CD4-positive, CD25-positive, alpha-beta regulatory T cell (primary cell): ENCODE measurements at places on chromosomes 13 and 19. TPM values are rescaled to one million over a fixed set of nuclear protein-coding genes. Genes with fewer than 3 reads are reported as not detected.

GRCh38 chr19:44749994-44750393 lies 1.5 kb downstream of the BCL3 start:
- peak overlapping the region; percentile 94 for H3K27ac ChIP-seq
- H3K4me3 ChIP-seq = peak overlapping the region; percentile 93
- DNase-seq = no peak
- no peaks in the 10 kb centered on the region for H3K27me3 ChIP-seq
- H3K36me3 ChIP-seq = peaks cover 11% of the 10 kb centered on the region

DNA sequence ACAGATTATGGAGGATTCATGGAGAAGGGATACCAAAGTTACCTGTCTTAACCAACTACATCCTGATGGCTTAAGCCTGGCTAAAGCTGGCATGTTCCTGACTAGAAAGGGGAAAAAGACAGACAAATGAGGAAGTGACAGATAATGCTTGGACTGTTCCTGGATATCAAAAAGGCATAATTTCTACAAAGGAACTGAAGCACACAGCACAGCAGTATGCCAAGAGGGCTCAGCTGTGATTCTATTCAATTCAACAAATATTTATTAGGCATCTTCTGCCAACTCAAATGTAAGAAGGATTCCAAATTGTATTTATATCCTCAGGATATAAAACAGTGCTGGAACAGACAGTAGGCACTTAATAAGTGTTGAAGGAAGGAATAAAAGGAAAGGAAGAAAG lies 59.5 kb downstream of the KLF12 start:
- H3K27ac ChIP-seq = no peak overlapping the region
- H3K4me3 ChIP-seq = no peak overlapping the region
- H3K4me1 ChIP-seq = peaks cover 17% of the 10 kb centered on the region

DNA sequence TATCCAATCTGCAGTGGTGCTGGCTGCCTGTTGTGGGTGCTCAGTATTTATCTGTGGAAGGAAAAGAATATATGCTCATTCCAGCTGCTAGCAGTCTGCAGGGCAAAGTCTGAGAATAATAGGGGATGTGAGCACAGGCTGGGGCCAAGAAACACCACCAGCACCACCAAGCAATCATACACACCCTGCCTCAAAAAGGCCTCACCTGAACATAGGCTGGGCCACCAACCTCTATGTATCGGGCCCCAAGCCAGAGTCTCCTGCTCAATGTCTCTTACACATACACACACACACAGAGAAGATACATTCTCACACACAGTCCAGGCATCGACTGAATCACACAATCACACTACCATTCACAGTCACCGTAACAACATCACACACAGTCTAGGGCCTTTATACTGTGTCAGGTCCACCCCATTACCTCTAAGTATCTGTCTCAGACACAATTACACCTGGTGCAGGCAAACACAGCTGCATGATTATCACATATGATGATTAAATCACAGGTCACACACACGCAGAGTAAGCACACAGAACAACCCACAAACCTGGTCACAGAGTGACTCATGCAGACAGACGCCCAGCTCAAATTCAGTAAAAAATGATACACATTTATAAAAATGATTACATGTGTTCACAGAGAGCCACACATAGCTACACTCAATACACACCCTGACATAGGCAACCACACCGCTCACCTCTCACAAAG lies 1.3 kb upstream of the ZSCAN22 start:
- no peaks in the 10 kb centered on the region for H3K36me3 ChIP-seq
- H3K27me3 ChIP-seq = no peaks in the 10 kb centered on the region
- H3K4me3 ChIP-seq = peak overlapping the region; percentile 26
- no peak overlapping the region for H3K27ac ChIP-seq
- DNase-seq = no peak

DNA sequence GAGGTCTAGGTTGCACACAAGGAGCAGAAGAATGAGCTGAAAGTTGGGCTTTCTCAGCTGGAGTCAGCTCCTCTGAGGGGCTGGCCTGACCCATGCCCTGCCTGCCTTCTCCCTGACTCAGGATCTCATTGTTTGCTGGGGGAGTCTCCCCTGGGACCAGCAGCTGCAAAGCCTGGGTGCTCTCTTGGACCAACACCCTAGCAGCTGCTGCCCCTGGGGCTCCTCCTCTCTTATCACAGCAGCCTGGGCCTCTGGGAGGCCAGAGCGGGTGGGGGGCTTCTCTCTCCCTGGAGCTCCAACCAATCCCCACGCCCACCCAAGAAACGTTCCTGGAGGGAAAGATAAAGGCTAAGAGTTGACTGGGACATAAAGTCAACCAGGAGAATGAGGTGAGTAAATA lies 1.6 kb upstream of the FCGBP start:
- H3K36me3 ChIP-seq = no peaks in the 10 kb centered on the region
- peak overlapping the region; percentile 25 for H3K27ac ChIP-seq
- DNase-seq = no peak
- peaks cover 40% of the 10 kb centered on the region for H3K4me1 ChIP-seq

NLRP4 gene
- not detected for polyA plus RNA-seq

TUBGCP3 gene
- 11.7 TPM for polyA plus RNA-seq

TNFSF11 gene
- not detected for polyA plus RNA-seq
